Gastrocnemius medialis (tissue), 4 donors: ENCODE measurements at places on chromosomes 4 and X. TPM values are rescaled to one million over a fixed set of nuclear protein-coding genes. Genes with fewer than 3 reads are reported as not detected.

ARMCX1 gene
- 11.6 TPM for total RNA-seq

FRG2 gene
- total RNA-seq: not detected

USP26 gene
- not detected for total RNA-seq

KCNE5 gene
- total RNA-seq: 0.92 TPM

ERAS gene
- not detected for total RNA-seq

ZAR1 gene
- not detected for total RNA-seq

USP51 gene
- total RNA-seq: 0.33 TPM

DCAF8L2 gene
- not detected for total RNA-seq

SLC9A7 gene
- 25.5 TPM for total RNA-seq

TNMD gene
- total RNA-seq: 0.49 TPM

TMEM144 gene
- total RNA-seq: 2.9 TPM

NPY5R gene
- not detected for total RNA-seq

SMAD1 gene
- 19.9 TPM for total RNA-seq

ENPEP gene
- 2.6 TPM for total RNA-seq
